Chondrocyte (in vitro differentiated cells): ENCODE measurements at places on chromosomes 6 and 20. TPM values are rescaled to one million over a fixed set of nuclear protein-coding genes. Genes with fewer than 3 reads are reported as not detected.

GRCh38 chr20:47487175-47487917 is 14.3 kb upstream of the NCOA3 start:
- no peak for DNase-seq

DNA sequence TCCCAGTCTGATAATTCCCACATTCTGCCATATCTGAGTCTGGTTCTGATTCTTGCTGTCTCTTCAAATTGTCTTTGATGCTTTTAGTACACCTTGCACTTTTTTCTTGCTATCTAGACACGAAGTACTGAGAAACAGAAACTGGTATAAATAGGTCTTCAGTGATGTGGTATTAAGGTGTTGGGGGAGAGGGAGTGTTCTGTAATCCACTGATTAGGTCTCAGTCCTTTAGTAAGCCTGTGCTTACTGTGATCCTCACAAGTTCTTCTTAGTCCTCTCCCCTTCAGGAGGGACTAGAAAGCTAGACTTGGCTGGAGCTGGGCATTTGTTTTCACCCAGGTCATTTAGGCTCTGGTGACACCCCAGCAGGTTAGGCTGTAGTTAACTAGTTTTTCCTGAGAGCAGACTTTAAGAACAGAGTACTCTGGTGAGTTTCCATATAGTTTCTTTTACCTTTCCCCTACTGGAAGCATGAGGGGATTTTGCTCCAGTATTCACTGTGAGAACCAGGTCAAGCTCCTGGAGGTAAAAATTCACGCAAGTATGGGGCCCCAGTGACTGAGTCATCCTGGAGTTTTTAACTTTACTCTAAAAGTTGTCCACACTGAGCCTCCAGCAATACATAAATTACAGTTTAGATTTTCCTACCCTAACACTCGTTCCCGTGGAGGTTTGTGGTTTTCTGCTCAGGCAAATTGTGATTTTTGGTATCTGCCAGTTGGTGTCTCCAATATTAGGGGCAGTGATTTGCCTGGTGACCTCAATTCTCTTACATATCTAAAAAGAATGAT is 154.6 kb downstream of the CDKAL1 start:
- no peak for DNase-seq

DNA sequence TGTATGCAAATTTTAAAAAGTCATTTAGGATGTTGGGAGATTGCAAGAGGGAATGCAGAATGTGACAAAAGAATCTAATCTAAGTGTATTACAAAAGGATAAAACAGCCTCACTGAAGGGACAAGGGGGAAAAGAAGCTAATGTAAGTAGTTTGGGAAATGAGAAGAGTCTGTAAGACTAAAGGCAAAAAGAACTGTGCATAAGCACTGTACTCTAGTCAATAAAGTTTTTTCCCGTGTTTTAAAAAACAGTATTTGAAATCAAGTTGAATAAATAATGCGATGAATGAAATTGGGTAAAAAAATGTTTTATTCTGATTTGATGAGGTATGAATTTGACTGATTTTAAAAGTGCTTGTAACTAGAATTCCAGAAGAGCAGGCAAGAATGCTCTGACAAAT is 149.8 kb downstream of the VEGFA start:
- DNase-seq = no peak

DNA sequence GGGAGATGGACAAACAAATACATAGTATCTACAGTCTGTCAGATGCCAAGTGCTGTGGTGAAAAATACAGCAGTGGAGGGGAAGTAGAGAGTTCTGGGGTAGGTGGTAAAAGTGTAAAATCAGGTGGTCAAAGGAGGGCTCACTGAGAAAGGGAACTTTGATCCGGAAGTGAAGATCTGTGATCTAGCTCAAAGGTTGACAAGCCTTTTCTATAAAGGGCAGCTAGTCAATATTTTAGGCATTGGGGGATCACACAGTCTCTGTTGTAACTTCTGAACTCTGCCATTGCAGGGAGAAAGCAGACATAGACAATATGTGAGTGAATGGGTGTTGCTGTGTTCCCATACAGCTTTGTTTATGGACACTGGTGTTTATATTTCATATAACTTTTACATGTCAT is 38.6 kb downstream of the SH3BGRL2 start:
- no peak for DNase-seq

Gene LY6G6D
- not detected in 3 replicates for total RNA-seq

GRCh38 chr6:145360865-145361264 is 374.5 kb downstream of the EPM2A start:
- no peak for DNase-seq

DNA sequence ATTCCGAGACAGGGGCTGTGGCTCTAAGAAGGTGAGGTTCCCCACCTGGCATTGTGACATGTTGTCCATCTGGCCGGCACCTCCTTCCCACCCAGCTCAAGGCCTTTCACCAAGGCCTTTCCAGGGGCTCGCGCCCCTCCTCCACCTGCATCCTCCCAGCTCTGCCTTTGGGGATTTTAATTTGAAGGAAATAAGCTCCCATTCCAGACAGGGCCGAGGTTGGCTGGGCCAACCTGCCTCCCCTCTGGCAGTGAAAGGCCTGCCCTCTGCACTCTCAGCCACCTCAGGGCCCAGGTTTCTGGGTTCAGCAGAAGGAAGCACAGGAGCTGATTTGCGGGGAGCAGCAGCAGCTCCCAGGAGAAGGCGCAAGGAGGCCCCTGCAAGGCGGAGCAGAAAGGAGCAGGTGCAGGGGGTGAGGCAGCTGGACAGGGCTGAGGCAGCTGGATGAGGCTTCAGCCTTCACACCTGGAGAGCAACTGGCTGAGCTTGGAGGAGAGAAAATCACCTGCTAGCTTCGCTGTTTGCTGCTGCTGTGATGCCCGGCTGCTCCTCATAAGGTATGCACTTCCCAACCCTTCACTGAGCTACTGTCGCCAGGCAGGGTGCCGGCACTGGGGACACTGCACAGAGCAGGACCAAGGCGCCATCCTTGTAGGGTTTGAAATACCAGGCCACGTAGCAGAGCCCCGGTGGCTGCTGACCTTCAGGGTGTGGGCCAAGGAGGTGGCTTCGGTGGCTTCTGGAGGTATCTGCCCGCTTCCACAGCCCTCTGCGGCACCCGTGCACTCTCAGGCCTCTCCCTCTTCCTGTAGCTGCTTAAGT is 147.0 kb downstream of the SYNDIG1 start:
- DNase-seq = no peak

DNA sequence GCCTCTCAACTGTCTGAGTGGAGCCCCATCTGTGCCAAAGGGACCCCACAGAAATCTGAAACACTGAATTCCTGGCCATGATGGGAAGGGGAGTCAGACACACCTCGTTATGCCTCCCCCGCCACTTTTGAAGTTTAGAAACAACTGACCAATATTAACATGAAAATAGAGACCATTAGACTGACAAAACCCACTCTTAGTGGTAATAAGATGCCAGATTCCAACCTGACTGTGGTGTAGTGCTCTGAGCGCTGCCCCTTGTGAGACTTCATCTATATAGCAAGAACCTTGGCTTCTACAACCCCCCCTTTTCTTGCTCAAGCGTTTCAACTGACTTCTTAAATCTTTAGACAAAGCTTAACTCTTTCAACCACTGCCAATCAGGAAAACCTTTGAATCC is 46.1 kb upstream of the UNC93A start:
- DNase-seq = no peak

GRCh38 chr20:45798935-45799642 is 7.3 kb downstream of the DNTTIP1 start:
- no peak for DNase-seq

DNA sequence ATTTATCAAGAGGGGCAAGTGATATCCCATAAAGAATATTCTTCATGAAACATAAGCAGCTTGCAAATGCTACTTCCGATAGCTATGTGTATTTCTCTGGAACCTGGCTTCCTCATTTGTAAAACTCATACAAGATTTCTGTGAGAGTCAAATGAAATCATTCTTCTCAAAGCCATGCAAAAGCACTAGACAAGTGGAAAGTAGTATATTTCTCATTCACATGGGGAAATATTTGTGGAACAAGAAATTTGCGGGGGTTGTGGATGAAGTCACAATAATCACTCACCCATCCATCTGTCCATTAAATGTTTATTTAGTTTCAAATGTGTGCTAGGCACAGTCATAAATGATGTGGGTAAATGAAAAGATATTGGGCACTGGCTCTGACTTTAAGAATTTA is 150.5 kb downstream of the IPCEF1 start:
- DNase-seq = no peak

- DNase-seq = no peak
These were observed 7.6 kb upstream of the BTN2A2 start for GRCh38 chr6:26375270-26375669.

Gene HIVEP2
- total RNA-seq = 11.7 to 18.2 TPM (median 13.9 TPM) in 3 replicates

- no peak for DNase-seq
These were observed 36.0 kb upstream of the AKIRIN2 start for GRCh38 chr6:87738000-87738399.

- DNase-seq = peak; percentile 25
These were observed 5.8 kb upstream of the MLN start for GRCh38 chr6:33809594-33809993.

DNA sequence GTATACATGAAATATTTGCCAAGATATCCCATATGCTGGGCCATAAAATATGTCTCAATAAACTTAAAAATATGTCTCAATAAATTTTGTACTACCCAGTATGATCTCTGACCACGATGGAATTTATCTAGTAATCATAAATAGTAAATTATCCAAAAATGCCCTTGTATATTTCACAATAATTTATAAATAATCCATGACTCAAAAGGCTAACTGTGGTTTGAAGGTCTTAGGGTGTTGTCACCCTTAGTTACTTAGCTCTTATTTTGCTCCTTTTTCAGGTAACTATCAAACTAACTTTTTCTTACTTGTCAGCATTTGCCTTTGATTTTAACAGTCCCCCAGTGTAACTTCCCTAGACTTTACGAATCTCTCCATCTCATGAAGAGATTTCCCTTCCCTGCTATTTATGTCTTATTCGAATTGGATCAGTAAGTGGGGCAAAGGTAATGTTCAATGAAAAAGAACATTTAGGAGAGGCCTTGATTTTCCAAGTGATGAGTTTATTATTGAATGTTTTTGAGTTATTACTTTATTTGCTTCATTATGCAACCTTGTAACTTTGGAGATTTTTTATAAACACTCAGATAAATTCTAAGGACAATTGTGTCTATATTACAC is 109.0 kb upstream of the THBS2 start:
- DNase-seq = no peak

GRCh38 chr20:58139849-58140786 is 88.3 kb downstream of the ANKRD60 start:
- DNase-seq = no peak

Gene MPIG6B
- total RNA-seq = not detected in 3 replicates

Gene IPCEF1
- total RNA-seq = not detected in 3 replicates

GRCh38 chr6:44020664-44021425 is 106.4 kb downstream of the MRPL14 start:
- DNase-seq = no peak

GRCh38 chr20:49288784-49289696 is 11.2 kb upstream of the ZNFX1 start:
- DNase-seq = no peak

- DNase-seq = no peak
These were observed 98.4 kb downstream of the DOK5 start for GRCh38 chr20:54573838-54574237.

Gene HAO1
- total RNA-seq = not detected in 3 replicates

DNA sequence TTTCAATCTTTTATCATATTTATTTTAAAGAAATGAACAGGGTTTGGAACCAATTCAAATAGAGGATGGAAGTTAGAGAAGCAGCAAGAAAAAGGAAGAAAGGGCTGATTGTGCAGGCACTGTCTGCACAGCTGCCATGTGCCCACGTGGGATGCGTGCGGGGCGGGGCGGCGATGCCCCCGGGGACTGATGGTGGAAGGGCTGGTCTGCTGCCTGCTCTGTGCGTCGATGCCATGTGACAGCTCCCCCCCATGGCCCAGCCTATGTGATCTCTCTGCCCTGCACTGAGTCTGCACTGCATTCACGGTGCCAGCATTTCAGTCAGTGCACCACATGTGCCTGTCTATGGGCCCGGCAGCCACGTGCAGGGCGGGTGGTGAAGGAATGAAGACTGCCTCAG is 96.4 kb downstream of the IRF4 start:
- no peak for DNase-seq

GRCh38 chr6:161356167-161356854 is 82.5 kb upstream of the AGPAT4 start:
- DNase-seq = no peak

Gene CDKN1A
- total RNA-seq = 230 to 303 TPM (median 301 TPM) in 3 replicates

DNA sequence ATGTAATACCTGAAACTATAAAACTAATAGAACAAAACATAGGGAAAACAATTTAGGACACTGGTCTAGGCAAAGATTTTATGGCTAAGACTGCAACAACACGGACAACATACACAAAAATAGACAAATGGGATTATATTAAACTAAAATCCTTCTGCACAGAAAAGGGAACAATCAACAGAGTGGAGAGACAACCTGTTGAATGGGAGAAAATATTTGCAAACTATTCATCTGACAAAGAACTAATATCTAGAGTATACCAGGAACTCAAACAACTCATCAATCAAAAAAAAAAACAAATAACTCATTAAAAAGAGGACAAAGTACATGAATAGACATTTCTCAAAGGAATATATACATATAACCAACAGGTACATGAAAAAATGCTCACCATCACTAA is 174.5 kb downstream of the FNDC1 start:
- DNase-seq = no peak

Gene DDO
- not detected in 3 replicates for total RNA-seq

Gene OR2H1
- not detected in 3 replicates for total RNA-seq

DNA sequence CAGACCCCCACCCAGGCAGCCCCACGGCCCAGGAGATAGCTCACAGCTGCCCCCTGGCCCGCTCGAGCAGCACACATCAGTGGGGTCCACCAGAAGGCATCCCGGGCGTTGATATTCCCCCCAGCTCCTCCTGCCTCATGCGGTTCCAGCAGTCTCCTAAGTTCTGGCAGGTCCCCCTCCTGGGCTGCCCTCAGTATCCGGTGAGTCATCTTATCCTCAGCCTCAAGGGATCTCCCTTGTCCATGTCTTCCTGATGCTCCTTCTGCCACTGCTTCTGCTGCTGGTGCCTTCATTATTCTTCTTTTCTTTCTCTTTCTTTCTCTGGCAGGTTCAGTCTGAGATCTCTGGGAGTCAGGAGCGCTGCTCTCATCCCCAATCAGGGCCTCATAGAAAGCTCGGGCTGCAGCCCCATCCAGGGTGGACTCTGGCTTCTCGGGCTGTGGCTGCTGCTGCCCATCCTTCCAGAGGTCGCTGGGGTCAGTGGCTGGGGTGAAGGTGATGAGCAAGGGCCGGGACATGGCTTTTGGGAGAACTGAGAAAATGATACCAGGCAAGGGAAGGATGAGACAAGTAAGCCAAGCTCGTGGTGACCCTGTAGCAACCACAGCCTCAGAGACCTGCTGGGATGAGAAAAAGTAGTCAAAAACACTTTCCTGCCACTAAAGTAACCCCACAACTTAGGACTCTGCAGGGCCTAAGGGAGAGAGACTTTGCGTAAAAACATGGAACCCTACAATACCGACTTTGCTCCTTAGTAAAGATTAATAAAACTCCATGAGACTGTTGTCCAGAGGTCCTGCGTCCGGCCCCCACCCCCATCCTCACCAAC is 622 bp downstream of the GPANK1 start:
- no peak for DNase-seq

Gene NRSN1
- total RNA-seq = not detected in 3 replicates
